ENCODE measurements at places on chromosomes 6 and 20.

DNA sequence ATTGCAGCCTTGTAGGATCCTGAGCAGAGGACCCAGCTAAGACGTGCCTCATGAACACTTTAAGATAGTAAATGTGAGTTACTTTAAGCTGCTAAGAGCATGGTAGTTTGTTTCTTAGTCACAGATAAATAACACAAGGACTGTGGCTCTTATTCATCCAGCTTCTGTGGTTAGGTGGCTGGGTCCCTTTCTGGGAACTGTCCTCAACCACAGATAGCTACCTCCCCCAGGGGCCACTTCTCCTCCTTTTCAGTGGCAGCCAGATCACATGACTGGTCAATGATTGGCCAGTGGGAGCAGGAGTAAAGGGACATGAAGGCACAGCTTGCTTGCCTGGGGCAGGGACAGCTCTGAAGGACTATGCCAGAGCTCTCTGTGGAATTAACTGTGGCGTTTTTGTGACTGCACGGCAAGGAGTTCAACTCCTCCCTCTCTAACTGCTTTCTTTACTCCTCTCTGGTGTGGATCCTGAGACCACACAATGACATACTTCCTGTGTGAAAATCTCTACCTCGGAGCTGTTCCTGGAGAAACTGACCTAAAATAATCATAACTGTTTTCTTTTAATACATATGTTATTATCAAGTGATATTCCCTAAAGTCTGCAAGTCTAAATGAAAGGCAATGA lies 76.5 kb downstream of the NRN1 start:
- DNase-seq, result no peak

- DNase-seq, result no peak
Measured at GRCh38 chr6:128172081-128172480, 271.2 kb upstream of the THEMIS start.

- no peak for DNase-seq
Measured at GRCh38 chr6:5584078-5584482, 322.8 kb downstream of the FARS2 start.

DNA sequence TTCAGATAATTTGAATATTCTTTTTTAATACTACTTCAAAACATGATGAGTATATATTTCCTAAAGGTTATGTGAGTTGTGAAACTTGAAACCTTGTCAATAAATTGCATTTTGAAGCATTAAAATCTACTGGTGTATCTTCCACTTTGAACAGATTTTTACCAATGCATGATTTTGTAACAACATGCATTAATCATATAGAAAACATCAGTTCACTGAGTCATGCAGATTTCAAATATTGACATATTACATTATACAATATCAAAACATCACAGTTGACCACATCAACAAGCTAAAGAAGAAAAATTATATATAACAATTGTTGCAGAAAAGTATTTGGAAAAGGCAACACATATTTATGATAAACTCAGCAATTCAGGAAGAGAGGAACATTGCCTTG lies 158.1 kb downstream of the WDR27 start:
- no peak for DNase-seq

DNA sequence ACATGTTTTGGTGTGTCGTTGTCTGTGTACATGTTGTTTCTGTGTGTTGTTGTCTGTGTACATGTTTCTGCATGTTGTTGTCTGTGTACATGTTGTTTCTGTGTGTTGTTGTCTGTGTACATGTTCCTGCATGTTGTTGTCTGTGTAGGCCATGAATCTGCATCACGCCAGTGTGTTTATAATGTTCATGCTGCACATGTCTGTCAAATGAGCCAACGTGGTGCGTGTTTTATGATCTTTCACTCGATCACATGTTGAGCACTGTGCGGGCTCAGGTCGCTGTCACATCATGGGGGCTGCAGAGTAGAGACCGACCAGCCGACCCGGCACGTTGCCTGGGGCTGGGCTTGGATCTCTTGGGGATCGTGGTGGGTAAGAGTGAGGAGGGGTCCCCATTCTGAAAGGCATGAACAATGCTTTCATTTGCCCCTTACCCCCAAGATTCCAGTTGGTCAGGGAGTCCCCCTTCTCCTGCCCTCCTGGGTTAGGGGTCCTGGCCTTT lies 26.5 kb upstream of the SLCO4A1 start:
- DNase-seq, result no peak

DNA sequence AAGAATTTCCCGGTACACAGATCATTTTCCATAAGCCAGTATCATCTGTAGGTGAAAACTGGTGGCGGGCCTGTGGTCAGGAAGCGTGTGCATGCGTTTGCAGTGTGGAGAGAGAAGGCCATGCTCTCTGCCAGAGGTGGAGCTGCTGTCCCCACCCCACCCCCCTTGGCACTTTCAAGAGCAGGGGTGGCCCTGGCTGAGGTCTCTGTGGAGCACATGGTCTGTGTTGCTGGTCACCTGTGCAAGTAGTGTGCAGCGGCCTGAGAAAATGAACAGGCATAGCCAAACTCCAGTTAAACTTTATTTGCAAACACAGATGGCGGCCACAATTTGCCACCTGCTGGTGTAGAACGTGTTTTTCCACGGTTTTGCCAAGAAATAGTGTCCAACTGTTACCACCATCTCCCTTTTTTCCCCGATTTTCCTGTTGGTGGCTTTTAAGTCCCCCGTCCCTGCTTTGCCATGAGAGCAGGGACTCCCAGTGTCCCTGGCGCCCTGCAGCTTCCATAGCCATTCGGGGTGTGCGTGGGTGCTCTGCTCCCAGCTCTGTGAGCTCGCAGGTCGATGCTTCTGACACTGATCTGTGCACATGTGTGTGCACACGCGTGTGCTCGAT lies 2.5 kb downstream of the ADRM1 start:
- no peak for DNase-seq

DNA sequence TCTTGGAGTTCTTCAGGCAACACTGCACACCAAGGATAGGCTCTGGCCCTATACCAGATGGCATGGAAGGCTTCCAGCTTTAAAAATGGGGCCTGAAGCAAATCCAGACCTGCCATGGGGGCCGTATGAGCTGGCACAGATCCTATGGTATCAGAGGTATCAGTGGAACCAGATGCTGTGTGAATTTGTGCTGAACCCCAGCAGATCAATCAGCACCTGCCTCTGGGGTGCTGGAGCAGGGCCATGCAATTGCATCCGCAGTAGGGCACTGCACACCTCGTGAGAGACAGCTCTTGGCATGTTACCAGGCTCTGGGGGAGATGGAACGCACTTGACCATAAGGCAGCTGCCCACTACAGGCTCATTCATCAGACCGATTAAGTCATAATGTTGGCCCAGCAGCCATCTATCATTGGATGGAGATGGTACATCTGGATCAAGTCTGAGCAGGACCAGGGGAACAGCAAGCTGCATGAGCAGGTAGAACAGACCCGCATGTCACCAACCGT lies 221.5 kb downstream of the MYLK4 start:
- DNase-seq, result no peak

- no peak for DNase-seq
Measured at GRCh38 chr6:49557177-49557576, 6.7 kb downstream of the C6orf141 start.

DNA sequence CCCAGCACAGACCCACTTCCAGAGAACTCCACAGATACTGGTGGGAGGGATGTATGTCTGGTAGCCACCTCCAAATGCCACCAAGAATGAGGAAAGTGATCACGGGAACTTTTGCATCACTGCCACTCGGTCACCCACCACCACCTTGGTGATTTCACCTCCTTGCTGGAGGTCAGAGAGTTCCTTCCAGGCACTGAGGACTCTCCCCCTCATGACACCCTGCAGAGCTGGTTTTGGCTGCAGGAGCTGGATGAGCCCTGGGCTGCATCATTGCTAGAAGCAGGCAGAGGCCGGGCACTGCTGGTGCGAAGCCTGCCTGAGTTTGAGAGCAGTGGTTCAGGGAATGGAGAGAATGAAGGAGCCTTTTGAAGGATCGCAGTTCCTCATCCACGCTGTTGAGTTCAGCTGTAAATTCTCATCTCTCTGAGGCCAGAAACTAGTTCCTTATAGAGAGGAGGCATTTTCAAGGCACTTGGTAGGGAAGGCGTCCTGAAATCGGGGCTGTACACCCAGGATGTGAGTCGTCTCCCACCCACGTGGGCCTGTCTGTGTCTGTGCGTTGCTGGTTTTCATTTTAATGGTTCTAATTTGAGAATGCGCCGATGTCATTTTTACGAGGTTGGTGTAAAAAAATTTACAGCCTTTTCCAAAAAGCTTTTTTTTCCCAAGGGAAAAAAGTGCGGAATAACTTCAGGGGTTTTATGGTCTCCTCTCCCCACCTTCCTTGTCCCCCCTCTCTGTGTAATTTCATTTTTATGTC lies 25.0 kb downstream of the FOXP4 start:
- peak; percentile 33 for DNase-seq

GRCh38 chr6:12974551-12974950 lies 258.0 kb downstream of the PHACTR1 start:
- DNase-seq, result no peak

- no peak for DNase-seq
Measured at GRCh38 chr20:41784209-41784958, 166.2 kb upstream of the CHD6 start.

GRCh38 chr20:15515691-15516090 lies 1057.6 kb downstream of the KIF16B start:
- DNase-seq, result no peak
